D721Med (cell line): ENCODE measurements at places on chromosomes 3 and 15.

- no peak for DNase-seq
Observed at GRCh38 chr3:51538115-51538458, 432 bp upstream of the RAD54L2 start.

- no peak for DNase-seq
Observed at GRCh38 chr3:5678844-5679243, 491.3 kb downstream of the EDEM1 start.

GRCh38 chr3:113242096-113242581 lies 30.8 kb downstream of the BOC start:
- no peak for DNase-seq

DNA sequence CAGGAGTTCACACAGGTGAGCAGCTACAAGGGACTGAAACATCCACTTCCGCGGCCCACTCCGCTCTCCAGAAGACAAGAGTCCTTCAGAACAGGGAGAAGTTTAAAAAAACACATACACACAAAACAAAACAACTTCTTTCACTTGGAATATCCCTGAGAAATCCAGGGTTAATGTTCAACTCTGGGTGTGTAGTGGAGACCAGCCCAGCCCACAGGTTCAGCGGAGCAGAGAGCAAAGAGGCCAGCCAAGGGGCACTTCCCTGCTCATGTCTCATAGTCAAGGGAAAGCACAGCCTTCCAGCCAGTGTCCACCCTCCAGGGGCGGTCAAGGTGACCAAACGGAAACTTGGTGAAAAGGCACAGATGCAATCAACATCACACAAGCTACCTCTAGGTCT lies 41.6 kb downstream of the WNT5A start:
- no peak for DNase-seq

DNA sequence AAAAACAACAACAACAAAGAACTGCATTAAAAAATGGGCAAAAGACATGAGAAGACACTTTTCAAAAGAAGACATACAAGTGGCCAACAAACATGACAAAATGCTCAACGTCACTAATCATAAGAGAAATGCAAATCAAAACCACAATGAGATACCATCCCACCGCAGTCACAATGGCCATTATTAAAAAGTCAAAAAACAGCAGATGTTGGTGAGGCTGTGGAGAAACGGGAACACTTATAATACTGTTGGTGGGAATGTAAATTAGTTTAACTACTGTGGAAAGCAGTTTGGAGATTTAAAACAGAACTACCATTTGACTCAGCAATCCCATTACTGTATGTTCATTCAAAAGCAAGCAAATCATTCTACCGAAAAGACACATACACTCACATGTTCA lies 15.1 kb downstream of the EIF1B start:
- DNase-seq, result no peak

GRCh38 chr3:197306374-197307086 lies 8.1 kb upstream of the DLG1 start:
- DNase-seq, result no peak

- no peak for DNase-seq
Observed at GRCh38 chr15:94174399-94174802, 57.0 kb upstream of the MCTP2 start.

DNA sequence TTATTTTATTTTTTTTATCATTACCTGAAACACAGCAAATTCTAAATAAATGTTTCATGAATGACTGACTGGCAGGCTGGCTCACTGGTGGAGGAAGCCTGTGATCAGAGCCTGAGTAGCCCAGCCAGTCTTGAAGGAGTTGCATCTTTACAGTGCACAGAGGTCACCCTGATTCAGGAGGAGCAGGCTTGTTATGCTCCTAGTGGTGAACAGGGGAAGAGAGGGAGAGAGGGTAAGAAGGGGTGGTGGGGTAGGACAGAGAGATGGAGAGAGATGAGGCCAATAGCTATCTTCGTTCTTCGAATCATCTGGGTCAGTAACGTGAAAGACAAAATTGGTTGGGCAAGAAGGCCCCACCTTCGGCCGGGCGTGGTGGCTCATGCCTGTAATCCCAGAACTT lies 202.6 kb upstream of the MCTP2 start:
- no peak for DNase-seq

- DNase-seq, result no peak
Observed at GRCh38 chr3:57142411-57142723, 22.8 kb downstream of the IL17RD start.

DNA sequence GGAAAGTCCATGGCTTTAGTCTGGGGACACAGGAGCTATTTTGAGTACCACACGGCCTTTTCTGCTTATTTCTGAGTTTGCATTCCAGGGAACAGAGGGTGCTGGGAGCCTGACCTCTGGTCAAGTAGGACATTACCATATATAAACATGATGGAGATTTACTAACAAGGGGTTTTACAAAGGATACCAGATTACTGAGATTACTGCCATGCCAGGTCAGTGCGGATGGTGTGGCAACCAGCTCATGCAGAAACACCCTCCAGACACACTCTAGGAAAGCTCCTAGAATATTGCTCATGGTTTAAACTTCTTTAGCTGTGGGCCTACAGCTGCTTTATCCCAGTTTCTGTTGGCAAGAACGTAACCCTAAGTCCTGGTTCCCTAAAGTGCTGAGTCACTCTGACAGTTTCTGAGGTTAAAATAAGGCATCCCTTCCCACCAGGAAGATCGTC lies 54.3 kb upstream of the AGTR1 start:
- no peak for DNase-seq

GRCh38 chr3:198096015-198096414 lies 136.0 kb downstream of the LMLN start:
- DNase-seq, result no peak

- no peak for DNase-seq
Observed at GRCh38 chr15:48325400-48325799, 5.8 kb upstream of the DUT start.

DNA sequence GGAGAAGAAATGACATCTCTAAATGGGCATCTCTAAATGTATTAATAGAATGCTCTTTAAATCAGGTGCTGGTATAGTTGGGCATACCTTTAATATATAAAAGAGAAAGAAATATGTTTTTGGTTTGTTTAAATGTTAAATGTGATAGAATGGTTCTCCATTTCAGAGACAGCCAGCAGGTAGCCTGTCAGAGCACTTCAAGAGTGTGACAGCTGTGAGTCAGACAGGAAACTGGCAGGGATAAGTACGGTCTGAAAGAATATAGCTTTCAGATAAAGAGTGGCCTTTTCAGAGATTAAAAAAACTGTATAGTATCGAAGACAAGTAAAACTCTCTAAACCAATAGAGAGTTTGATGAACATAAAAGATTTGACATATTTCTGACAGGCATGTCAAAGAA lies 654.1 kb downstream of the IGSF11 start:
- DNase-seq, result no peak

DNA sequence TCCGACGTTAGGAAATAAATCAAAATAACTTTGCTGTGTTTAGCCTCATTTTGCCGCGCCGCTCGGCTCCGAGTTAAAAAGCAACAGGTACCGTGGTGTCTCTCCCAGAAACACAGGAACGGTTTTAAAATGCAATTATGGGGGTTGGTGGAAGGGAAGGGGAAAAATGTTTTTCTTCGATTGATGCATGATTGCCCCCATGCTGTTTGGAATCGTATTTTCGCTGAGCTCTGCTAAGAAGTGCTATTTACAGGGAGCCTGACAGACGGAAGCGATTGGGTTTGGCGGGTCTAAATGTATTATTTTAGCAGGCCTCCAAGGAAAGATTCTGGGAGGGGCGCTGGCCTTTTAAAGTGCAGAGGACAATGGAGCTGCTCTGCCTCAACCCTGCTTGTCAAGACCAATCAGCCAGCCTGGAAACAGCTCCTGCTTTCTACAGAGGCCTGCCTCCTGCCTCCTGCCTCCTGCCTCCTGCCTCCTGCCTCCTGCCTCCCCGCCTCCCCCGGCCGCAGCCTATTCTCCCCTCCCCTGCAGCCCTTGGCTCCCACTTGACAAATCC lies 156.7 kb upstream of the TLE3 start:
- DNase-seq, result no peak

GRCh38 chr3:100136921-100137320 lies 22.6 kb upstream of the FILIP1L start:
- DNase-seq, result no peak

DNA sequence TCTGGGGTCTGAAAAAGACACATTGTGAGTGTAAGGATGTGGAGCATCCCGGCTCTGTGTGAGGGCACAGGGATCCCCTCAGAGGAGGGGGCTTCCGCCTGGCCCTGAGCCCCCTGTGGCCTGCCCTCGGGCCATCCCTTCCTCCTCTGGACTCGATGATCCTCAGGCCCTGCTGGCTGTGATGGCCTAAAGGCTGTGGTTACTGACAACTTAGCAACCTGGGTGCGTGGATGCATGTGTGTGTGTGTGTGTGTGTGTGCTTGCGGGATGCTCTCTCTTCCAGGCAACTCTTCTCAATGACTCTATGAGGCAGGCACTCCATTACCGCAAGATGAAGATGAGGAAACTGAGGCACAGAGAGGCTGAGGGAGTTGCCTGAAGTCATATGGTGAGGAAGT lies 66.0 kb downstream of the ASB7 start:
- DNase-seq, result no peak

DNA sequence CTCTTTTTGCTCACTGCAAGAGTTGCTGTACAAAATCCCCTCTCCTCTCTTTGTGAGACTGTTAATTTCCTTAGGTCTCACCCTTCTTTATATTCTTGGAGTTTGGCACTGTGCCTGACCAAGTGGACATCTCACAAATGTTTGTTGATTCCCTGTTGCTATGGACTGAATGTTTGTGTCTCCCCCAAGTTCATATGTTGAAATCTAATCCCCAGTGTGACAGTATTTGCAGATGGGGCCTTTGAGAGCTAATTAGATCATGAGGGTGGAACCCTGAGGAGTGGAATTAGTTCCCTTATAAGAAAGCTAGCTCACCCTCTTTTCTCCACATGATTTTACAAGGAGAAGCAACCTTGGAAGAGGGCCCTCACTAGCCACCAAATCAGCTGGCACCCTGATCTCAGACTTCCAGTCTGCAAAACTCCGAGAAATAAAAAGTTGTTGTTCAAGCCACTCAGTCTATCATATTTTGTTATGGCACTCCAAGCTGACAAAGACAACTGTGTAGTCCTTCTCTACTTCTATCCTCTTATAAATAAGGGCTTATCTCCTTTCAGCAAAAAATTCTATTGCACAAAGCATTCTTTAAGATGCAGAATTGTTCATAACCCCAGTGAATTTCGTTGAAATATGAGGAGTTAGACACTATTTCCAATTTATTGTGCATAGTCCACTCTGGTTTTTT lies 65.5 kb upstream of the NPHP3 start:
- no peak for DNase-seq

DNA sequence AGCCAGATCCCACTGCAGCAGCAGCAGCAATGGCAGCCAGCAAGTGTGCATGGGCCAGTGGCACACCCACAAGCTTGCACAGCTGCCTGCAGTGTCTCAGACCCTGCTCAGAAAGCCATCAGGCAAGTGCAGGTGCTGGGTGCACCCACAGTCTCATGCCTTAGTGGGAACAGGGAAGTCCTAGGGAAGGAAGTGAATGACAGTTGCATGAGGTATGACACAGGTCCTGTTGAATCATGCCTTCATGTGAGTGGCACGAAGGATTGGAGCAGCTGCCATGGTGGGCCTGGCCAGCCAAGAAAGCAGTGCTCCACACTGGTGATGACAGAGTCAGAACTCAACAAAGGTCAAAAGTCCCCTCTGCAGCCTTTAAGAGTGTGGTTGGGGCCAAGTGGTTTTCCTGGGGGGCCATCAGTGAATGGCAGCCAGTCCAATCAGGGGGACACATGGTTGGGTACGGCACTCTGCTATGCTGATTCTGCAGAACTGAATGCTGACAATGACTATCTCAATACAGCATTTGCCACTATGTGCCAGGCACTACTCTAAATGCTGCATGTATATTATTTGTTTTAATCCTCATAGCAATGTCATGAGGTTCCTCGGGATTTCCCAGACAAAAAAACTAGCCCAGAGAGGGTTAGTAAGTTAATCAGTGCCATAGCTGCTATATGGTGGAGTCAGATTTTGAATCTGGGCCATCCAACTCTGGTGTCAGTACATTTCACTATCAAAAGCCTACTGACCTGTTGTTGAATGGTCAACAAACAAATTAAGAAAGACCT lies 94.3 kb downstream of the AQP9 start:
- no peak for DNase-seq

DNA sequence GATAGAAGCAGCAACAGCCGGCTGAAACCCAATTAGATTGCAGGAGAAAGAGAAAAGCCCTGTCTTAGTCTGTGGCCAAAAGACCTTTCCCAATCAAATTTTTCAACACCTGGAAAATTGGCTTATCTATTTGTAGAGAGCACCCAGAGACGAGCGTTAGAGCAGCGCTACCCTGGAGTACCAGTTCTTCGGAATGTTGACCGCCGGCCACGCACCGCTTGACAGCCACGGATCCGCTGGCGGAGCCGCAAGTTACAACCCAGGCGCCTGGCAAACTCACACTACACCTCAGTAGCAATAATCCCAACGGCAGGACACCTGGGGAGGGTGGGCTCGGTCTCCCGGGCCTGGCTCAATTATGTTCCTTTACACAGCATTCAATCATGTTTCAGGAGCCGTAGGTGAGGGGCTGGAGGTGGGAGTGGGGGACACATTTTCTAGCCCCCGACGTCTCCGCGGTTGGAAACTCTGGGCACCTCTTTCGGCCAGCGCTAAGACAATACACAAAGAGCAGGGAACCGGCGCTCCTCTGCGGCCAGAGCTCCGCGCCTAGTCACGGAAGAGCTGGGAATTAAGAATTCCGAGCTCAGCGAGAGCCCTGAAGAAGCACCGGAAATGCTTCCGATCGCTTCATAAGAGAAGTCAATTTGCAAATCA lies 1.2 kb downstream of the MB21D2 start:
- DNase-seq, result no peak

DNA sequence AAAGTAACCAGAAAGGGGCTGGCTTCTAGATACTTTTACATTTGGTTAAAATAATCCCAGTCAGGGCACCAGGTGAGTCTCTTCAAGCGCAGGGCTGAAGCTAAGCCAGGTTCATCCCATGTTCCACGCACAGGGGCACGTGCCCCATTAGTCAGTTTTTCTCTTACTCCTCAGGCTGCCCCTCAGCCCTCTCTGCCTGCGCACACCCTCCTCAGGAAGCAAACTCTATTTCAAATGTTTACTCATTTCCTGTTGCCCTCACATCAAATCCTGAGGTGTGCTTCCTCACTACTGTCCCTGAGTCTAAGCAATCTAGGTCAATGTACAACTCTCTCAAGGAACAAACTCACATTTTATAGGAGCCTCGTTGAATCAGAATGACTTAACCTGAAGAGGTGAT lies 48.5 kb downstream of the THBS1 start:
- DNase-seq, result no peak

GRCh38 chr3:192747746-192748145 lies 20.4 kb upstream of the FGF12 start:
- no peak for DNase-seq

DNA sequence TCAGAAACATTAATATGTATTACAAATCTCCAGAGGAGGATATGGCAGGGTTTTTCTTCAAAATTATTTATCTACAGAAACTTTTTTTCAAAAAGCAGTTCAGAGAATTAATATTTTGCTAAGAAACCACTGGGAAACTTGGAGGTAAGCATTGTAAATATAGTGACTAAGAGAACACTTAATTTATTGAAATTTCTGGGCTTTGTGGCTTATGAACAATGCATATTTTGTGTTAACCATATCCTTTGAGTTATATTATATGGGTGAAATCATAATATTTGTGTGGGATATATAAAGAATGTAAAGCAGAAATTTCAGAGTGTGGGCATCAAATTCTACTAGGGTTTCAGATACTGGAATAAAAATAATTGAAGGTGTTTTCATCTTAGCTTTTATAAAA lies 1059.2 kb downstream of the ZPLD1 start:
- no peak for DNase-seq

GRCh38 chr3:156161172-156161571 lies 40.8 kb downstream of the KCNAB1 start:
- no peak for DNase-seq
